ENCODE measurements at places on chromosomes 5 and 9.
A peak's percentile ranks its signal among the peaks of the same experiment; 100 is the strongest.

GRCh38 chr5:89043676-89044075, 160.7 kb upstream of the MEF2C start:
- DNase-seq: no peak

DNA sequence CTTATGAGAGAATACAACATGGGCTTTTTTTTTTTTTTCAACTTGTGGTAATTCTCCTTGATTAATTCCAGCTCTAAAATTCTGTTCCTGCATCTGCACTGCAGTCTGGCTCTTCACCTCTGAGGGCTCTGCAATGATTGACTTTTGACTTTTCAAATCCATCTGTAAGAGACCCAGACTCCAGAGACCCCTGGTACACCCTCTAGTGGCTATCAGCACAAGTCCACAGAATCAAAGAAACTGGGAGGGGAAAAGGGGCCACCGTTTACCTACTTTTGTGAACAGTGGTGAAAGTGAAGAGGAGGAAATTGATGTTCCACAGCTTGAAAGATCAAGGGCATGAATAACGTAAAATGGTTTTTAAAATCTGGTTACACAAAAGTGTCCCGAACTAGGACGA, 151.6 kb downstream of the SLIT3 start:
- no peak for DNase-seq

GRCh38 chr5:143968071-143968878, 156.3 kb downstream of the HMHB1 start:
- peak; percentile 20 for DNase-seq

DNA sequence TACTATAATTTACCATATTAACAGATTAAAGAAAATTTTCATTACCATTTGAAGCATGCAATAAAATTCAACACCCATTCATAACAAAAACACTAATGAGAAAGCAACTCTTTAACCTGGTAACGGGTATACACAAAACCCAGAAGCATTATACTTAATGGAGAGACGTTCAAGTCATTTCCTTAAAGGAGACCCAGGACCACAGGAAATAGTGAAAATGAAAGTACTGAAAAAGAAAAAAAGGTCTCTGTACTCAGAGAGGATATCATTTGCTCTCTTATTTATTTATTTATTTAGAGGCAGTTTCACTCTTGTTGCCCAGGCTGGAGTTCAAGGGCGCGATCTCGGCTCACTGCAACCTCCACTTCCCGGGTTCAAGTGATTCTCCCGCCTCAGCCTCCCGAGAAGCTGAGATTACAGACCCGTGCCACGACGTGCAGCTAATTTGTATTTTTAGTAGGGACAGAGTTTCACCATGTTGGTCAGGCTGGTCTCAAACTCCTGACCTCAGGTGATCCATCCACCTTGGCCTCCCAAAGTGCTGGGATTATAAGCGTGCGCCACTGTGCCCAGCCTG, 61.6 kb downstream of the SETX start:
- DNase-seq: no peak

GRCh38 chr5:137856201-137856600, 11.5 kb upstream of the MYOT start:
- DNase-seq: no peak

- DNase-seq: no peak
These were observed 34.0 kb downstream of the PUM3 start for GRCh38 chr9:2809692-2810419.

GRCh38 chr9:12748016-12748415, 26.8 kb upstream of the LURAP1L start:
- DNase-seq: no peak

DNA sequence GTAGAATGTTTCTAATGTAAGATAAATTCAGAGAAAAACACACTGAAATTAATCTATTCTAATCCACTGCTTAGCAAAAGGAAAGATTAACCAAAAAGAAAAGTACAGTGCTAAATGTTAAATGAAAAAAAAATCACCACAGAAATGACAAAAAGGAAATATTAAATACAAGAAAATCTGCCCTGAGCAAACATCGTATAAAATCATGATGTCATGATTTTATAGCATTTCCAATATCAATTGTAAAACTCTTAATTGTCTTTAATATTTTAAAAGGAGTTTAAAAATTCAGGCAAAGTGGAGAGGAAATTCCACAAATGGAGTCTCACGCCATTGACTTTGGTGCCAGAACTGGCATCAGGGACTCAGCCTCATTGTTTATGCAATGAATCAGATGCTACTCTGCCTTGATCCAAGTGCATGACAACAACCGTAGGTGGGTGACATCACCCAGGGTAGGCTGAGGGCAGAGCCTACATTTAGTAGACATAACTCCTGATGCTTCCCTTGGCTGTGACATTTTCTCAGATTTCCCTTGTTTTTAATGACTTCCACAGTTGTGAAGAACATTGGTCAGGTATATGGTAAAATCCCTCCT, 696.8 kb downstream of the SEMA5A start:
- no peak for DNase-seq

DNA sequence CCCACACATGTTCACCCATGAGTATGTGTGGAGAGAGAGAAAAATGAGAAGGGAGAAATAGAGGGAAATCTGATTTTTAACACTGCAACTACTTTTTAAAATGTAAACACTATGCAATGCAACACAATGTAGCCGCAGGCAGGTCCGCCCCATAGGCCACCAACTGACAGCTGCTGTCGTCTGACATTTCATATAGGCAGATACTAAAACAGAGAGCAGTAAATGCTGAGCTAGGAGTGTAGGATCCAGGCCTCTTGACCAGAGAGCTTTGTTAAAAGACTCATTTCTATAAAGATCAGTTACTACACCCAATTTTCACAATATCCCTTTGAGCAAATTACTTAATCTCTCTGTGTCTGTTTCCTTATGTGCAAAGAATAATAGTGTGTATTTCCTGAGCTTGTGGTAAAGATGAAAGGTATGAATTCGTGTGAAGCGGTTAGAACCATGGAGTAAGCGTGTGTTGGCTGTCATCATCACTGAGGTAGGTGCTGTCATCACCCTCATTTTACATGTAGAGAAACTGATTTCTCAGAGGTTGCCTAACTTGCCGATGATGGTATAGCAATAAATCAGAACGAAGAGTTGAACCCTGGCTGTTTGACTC, 55.2 kb upstream of the PDE8B start:
- DNase-seq: no peak

GRCh38 chr9:36129139-36129538, 7.4 kb upstream of the GLIPR2 start:
- DNase-seq: no peak

GRCh38 chr9:31302620-31303418, 1081.6 kb upstream of the ACO1 start:
- no peak for DNase-seq

GRCh38 chr5:96214442-96215197, 218.4 kb downstream of the PCSK1 start:
- DNase-seq: no peak

DNA sequence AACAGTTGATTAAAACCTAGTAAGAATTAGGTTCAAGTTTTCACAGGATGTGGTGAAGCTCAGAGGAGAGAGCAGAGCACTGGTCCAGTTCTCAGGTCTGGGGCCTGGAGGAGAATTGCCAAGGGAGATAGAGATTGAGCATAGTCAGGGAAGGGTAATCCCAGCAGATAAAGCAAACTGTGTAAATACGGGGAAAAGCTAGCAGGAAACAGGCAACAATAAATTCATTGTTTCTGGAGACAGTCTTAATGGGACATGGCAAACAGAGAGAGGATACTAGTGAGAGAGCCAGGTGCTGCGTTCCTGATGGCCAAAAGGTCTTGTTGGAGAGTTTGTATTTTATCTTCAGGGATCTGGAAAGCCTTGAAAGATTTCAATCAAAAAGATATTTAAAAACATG, 333.0 kb downstream of the PDE4D start:
- DNase-seq: no peak
